ENCODE measurements at places on chromosomes 1 and 21. TPM values are rescaled to one million over a fixed set of nuclear protein-coding genes. Genes with fewer than 3 reads are reported as not detected.

GRCh38 chr1:12201352-12202189 is 28.3 kb upstream of the VPS13D start:
- H3K27ac ChIP-seq = peak overlapping the region; percentile 81
- DNase-seq = no peak
- no peaks in the 10 kb centered on the region for H3K27me3 ChIP-seq
- H3K4me1 ChIP-seq = peaks cover 56% of the 10 kb centered on the region

SRGAP2C gene
- total RNA-seq = 37.1 TPM

GRCh38 chr21:37759777-37760176 is 156.5 kb downstream of the KCNJ6 start:
- no peak for DNase-seq
- no peak overlapping the region for H3K27ac ChIP-seq
- H3K27me3 ChIP-seq = no peaks in the 10 kb centered on the region
- H3K36me3 ChIP-seq = no peaks in the 10 kb centered on the region
- H3K4me1 ChIP-seq = no peaks in the 10 kb centered on the region

GRCh38 chr21:44427241-44428120 is 27.8 kb upstream of the LRRC3 start:
- no peak overlapping the region for H3K4me3 ChIP-seq
- no peaks in the 10 kb centered on the region for H3K27me3 ChIP-seq
- no peak for DNase-seq
- no peaks in the 10 kb centered on the region for H3K4me1 ChIP-seq
- peaks cover 12% of the 10 kb centered on the region for H3K36me3 ChIP-seq

LHX4 gene
- total RNA-seq = not detected

- H3K27ac ChIP-seq = no peak overlapping the region
- H3K27me3 ChIP-seq = no peaks in the 10 kb centered on the region
- DNase-seq = no peak
Observed at GRCh38 chr1:145796753-145797152, 27.1 kb downstream of the RNF115 start.

DNA sequence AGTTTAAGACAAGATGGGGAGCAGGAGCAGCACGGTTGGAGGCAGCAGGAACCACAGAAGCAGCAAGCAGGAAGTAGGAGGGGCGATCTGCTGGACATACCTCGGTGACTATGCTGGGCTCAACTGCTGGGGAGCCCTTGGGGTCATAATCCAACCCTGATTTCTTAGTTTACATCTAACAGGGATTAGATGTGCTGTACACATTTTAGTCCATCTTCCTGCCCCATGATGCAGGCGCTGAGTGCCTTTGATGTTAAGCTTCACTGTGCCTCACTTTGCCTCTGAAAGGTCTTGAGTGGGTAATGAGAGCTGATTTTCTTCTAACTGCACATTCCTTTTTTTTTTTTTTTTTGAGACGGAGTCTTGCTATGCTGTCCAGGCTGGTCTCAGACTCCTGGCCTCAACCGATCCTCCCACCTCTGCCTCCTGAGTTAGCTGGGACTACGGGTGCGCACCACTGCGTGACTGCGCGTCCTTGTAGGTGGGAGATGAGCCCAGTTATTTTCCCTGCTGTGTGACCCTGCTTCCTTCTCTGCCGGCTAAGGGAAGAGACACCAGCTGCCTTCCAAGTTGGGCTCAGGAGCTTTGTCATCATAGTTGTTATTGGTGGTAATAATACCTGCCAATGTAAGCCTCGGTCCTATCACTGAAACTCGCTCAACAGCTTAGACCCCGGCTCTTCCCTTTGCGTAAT is 1.1 kb upstream of the RCAN3 start:
- peak; percentile 84 for DNase-seq
- peaks cover 61% of the 10 kb centered on the region for H3K4me1 ChIP-seq
- no peaks in the 10 kb centered on the region for H3K27me3 ChIP-seq
- H3K27ac ChIP-seq = peak overlapping the region; percentile 96
- H3K36me3 ChIP-seq = peaks cover 12% of the 10 kb centered on the region

DNA sequence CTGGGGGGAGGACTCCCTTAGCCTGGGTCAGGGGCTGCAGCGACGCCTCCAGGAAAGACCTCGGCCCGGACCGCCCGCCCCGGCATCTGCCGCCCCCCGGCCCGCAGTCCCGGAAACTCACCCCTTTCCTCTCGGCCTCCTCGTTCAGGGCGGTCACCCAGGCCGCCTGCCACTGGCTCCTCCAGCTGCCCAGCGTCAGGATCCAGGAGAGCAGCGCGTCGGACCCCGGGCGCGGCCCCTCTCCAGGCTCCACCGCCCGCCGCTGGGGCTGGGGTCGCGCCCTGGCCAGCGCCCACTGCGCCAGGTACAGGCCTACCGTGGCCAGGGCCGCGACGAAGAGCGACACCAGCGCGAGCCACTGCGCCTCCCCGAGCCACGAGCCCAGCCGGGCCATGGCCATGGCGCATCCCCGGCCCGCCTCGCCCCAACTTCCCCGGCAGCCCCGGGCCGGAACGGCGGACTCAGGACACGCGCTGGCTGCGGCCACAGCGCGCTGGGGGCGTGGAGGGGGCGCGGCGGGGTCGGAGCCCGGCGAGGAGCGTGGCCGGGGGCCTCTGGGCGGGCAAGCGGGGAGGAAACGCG is 478 bp downstream of the C2CD2 start:
- no peak for DNase-seq
- no peak overlapping the region for H3K27ac ChIP-seq
- H3K4me1 ChIP-seq = peaks cover 4% of the 10 kb centered on the region
- H3K27me3 ChIP-seq = peaks cover 39% of the 10 kb centered on the region

OR2T10 gene
- not detected for total RNA-seq

OR6K3 gene
- not detected for total RNA-seq

DNA sequence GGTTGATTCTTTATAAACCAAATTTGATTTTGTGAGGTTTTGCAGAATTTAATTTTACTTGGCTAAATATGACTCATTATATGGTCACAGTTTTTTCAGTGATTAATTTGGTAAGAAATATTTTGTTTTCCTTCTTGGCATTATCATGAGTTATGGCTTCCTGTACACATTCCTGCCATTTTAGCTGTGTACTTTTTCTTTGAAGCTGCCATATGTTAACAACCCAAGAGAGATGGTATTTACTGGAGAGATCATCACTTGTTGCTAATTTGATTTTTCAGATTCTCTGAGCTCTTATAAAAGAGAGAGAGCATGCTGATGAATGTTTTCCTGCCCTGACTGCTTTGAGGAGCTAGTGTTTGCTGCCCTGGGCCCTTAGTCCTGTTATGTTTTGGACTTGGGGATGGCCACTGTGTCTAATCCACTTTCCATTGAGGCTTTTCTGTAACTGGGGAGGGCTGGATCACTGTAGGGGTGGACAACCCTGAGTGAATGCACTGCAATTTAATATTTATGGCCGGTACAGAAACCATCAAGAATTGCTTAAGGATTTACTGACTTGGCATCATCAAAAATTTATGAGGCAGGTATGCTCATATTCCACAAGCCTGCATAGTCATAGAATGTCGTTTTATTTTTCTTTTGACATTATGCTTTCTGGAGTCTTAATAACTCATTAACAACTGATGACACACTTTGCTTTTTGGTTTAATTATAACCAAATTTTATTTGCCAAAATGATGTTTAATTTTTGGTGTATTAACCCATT is 200.9 kb downstream of the DISC1 start:
- H3K4me3 ChIP-seq = no peak overlapping the region
- no peaks in the 10 kb centered on the region for H3K36me3 ChIP-seq
- H3K4me1 ChIP-seq = no peaks in the 10 kb centered on the region

DNA sequence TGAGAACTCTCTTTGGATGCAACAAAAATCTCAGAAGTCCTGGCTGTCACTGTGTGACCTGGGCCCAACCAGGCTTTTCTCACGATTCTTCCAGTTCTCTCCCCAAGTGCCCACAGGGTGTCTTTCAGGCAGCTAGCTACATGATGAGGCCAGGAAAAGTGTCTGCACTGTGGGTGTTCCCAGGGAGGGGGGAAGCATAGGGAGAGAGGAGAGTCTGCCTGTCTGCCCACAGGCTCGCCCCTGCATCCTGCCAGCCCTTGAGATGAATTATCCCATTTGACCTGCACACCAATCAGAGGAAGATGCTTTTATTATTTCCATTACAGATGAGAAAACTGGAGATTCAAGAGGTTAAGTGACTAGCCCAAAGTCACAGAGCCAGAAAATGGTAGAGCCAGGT is 27.8 kb downstream of the FOXO6 start:
- DNase-seq = no peak
- H3K27me3 ChIP-seq = peaks cover 21% of the 10 kb centered on the region
- H3K4me1 ChIP-seq = no peaks in the 10 kb centered on the region
- H3K36me3 ChIP-seq = no peaks in the 10 kb centered on the region
- no peak overlapping the region for H3K27ac ChIP-seq

- peaks cover 24% of the 10 kb centered on the region for H3K27me3 ChIP-seq
- peaks cover 4% of the 10 kb centered on the region for H3K4me1 ChIP-seq
- H3K36me3 ChIP-seq = no peaks in the 10 kb centered on the region
- no peak overlapping the region for H3K27ac ChIP-seq
- no peak for DNase-seq
- no peak overlapping the region for H3K4me3 ChIP-seq
Observed at GRCh38 chr1:7726623-7727022, 44.5 kb upstream of the VAMP3 start.

NCSTN gene
- 59.8 TPM for total RNA-seq

DNA sequence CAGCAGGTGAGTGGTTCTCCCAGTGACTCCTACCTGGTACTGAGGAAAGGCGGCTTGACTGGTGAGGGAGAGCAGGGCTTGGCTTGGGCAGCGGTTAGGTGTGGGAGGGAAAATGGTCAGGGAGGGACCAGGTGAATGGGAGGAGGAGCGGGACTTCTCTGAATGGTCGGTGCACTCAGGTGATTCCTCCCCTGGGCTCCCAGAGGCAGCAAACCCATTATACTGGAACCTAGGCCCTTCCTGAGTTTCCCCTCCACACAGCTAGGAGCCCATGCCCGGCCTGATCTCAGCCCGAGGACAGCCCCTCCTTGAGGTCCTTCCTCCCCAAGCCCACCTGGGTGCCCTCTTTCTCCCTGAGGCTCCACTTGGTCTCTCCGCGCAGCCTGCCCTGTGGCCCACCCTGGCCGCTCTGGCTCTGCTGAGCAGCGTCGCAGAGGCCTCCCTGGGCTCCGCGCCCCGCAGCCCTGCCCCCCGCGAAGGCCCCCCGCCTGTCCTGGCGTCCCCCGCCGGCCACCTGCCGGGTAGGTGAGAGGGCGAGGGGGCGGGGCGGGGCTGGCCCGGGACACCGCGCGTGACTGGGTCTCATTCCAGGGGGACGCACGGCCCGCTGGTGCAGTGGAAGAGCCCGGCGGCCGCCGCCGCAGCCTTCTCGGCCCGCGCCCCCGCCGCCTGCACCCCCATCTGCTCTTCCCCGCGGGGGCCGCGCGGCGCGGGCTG is 2.3 kb downstream of the ARTN start:
- H3K27me3 ChIP-seq = peaks cover 24% of the 10 kb centered on the region
- no peak overlapping the region for H3K27ac ChIP-seq
- H3K4me3 ChIP-seq = no peak overlapping the region
- H3K4me1 ChIP-seq = peaks cover 4% of the 10 kb centered on the region
- no peak for DNase-seq
- H3K36me3 ChIP-seq = peaks cover 3% of the 10 kb centered on the region

DNA sequence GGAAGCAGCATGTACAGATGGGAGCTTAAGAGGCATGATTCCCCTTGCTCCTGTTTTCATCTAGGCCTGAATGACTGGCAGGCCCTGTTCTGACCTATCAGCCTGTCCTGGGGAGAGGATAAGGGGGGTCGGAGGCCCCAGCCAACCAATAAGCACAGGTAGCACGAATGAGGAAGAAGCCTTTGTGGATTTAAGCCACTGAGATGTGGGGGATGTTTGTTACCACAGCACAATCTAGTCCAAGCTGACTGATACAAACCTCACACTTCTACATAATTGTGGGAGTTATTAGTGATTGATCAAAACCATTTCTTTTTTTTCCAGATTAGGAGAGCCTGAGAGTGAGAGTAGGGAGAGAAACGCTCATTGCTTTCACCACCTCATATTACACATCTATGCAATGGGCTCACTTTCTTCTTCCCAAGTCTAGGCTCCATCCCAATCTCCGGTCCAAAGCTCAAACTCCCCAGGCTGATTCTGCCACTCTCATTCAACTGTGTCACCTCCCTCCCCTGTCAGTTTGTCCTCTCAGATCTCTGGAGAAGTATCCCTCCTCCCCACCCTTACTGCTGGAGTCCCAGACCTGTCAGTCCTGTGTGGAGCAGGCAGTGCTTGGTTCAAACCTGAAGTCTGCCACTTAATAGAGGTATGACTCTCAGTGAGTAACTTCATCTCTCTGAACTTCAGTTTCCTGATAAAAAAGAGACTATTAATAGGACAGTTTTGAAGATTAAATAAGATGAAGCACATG is 220.5 kb downstream of the PTPRU start:
- no peaks in the 10 kb centered on the region for H3K27me3 ChIP-seq
- no peak for DNase-seq
- no peak overlapping the region for H3K4me3 ChIP-seq
- no peaks in the 10 kb centered on the region for H3K36me3 ChIP-seq

DNA sequence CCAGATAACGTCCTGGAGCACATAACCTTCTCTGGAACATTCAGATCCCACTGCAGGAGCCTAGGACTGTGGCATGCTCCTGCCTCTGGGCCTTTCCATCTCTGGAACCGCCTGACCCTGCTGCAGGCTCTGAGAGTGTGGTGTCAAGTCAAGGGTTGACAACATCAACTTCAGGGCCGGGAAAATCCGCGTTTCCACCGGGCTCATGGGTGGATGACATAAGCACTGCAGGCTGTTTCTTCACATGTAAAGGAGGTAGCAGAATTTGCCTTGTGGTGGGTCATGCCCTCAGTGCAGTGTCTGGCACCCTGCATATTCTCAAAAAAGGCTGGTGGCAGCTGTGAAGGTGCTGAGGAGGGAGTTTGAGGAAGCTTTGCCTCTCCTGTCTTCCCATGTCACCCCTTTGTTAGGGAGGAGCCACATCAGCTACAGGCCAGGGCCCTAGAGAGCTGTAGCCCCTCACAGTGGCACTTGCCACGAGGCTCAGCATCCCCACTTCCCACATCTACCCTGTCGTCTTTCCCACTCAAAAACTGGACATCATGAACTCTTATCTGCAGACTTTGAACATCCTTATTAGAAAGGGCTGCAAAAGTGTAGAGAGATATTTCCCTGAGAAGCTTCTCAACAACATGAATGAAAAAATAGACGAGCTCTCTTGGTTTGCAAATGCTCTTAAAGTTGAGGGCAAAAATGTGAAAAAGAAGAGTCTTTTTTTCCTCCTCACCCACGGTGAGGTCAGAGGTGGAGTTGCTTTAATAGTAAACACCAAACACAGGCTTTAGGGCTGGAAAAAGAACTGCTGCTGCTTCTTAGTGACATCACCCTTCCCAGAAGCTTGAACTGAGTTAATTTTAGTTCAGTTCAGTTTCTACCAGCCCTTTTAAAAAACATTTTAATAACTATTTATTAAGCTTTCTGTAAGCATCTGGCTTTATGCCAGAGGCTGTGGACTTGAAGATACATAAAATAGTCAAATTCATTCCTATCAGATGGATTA is 121.3 kb downstream of the HUNK start:
- no peak overlapping the region for H3K27ac ChIP-seq
- no peaks in the 10 kb centered on the region for H3K27me3 ChIP-seq
- no peak overlapping the region for H3K4me3 ChIP-seq
- no peaks in the 10 kb centered on the region for H3K4me1 ChIP-seq
- H3K36me3 ChIP-seq = no peaks in the 10 kb centered on the region
- no peak for DNase-seq

ASCL5 gene
- total RNA-seq = not detected

SLC30A2 gene
- total RNA-seq = not detected

FASLG gene
- 36.1 TPM for total RNA-seq

GRCh38 chr1:235639226-235640205 is 10.1 kb downstream of the GNG4 start:
- H3K27ac ChIP-seq = no peak overlapping the region
- peaks cover 25% of the 10 kb centered on the region for H3K4me1 ChIP-seq
- DNase-seq = no peak
- H3K36me3 ChIP-seq = no peaks in the 10 kb centered on the region
- no peak overlapping the region for H3K4me3 ChIP-seq
- peaks cover 36% of the 10 kb centered on the region for H3K27me3 ChIP-seq

- H3K27ac ChIP-seq = no peak overlapping the region
- DNase-seq = no peak
- H3K36me3 ChIP-seq = peaks cover 39% of the 10 kb centered on the region
Observed at GRCh38 chr21:46311568-46311967, 12.1 kb downstream of the C21orf58 start.

Data from activated CD8-positive, alpha-beta memory T cell treated with anti-CD3 and anti-CD28 coated beads, Interleukin-2, amount 10 ng/mL, durations not matched to agents 7 days and 5 days (primary cell).